ENCODE measurements at places on chromosomes 2 and 18.

GRCh38 chr2:37614061-37614738 is 57.2 kb downstream of the CDC42EP3 start:
- no peak for DNase-seq

DNA sequence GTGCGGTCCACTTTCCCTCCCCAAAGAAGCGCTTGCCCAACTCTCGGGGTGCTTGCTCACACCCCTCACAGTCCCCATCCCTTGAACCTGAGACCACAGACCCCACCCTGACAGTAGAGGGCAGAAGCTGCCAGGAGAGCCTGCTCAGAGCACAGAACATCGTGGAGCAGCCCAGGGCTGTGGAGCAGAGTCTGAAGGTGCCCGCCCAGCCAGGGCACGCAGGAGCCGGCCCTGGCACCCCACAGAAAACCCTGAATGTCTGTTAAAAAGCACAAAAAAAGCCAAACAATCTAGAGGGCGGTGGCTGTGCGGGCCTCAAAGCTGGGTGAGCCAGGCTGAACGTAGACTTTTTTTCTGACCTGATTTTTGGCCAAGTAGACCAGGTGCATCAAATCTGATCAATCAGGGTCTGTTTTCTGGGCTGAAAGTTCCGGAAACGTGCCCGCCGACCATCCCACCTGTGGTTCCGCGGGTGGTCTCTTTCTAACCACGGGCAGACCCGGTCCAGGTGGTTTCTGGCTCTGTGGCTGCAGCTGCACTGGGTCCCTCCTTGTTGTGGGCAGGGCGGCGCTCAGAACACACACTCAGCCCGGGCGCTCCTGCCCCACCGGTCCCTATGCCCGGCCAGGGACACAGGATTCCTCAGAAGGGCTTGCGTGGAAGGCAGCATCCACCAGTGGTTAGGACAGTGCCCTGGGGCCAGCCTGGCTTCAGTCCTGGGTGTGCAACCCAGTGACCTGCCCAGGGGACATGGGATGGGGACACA is 66.3 kb downstream of the SLC66A2 start:
- no peak for DNase-seq

- DNase-seq, result no peak
These were observed 293.4 kb downstream of the CELF4 start for GRCh38 chr18:37272226-37272625.

- no peak for DNase-seq
These were observed 300.5 kb downstream of the CCDC74A start for GRCh38 chr2:131828164-131828561.

- no peak for DNase-seq
These were observed 23.4 kb downstream of the RAMP1 start for GRCh38 chr2:237882510-237883481.

DNA sequence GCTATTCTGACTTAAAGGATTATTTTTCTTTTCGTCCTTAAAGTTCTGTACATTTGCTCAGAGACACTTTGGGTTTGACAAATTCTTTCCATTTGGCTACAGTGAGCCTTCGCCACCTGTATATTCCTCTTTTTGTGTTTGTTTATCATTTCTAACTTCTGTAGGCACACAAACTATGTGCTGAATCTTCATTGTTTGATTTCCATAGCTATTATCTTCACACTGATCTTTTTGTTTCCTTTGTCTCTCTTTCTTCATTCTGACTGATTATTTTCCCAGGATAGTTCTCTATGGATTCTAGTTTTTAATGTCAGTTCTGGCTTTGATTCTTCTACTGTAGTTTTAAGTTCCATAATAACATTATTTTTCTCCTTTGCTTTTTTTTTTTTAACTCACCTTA is 350.2 kb downstream of the ZNF521 start:
- DNase-seq, result no peak

- DNase-seq, result no peak
These were observed 18.9 kb downstream of the ADRA2B start for GRCh38 chr2:96097441-96097840.
